ENCODE measurements at places on chromosomes 4 and X.

DNA sequence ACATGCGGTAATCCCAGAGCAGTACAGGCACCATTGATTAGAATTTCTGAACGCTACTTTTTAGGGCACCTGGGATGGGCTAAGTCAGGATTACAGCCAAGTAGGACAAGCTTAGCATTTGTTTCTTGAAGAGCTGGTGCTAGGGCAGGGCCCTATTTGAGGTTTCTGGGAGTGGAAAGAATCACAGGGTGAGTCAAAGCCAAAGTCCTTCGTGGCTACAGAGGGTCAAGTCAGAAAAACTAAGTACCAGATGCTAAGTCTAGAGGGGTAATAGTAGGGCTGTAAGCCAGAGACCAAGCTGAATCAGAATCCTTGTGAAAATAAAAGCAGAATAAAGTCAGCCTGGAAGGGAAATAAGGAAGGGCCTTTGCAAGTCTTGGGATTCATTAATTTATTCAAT is 448.6 kb downstream of the ZIC3 start:
- DNase-seq = no peak

GRCh38 chrX:109839694-109840567 is 106.9 kb upstream of the ACSL4 start:
- no peak for DNase-seq

DNA sequence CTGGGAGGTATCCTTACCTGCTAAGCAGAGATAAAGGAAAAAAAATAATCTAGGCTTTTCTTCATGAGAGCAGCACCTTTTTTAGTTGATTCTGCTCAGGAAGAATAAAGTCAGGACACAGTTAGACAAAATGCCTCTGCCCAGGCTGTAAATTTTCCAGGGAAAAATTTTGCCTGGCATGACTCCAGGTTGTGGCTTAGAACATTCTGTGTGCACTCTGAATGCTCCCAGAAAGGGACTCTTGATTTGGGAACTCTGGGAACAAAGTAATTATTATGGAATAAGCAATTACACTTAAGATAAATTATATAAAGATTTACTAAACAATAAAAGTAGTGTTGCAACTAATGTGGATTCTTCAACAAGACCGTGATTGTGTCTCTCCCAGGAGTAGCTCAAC is 826.2 kb upstream of the TENM3 start:
- no peak for DNase-seq

GRCh38 chrX:80876877-80877276 is 67.2 kb upstream of the BRWD3 start:
- DNase-seq = no peak

- DNase-seq = no peak
Observed at GRCh38 chr4:124060261-124060918, 652.1 kb downstream of the ANKRD50 start.

DNA sequence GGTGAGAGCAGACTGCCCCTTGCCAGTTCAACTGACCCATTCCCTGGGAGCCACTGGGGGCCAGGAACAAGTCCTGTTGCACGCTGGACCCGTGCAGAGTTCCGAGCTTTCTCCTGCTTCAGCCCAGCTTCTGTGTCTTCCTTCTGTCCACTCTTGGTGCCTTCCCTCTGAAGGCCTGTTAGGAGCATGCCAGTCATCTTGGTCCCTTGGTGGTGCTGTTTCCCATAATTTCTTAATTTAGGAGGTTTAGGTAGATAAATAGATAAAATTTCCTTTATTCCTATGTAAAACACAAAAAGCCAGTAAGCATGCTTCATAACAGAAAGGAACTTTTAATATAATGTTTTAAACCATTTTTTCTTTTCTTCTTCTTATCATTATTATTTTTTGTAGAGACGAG is 672.7 kb downstream of the CCSER1 start:
- DNase-seq = no peak

DNA sequence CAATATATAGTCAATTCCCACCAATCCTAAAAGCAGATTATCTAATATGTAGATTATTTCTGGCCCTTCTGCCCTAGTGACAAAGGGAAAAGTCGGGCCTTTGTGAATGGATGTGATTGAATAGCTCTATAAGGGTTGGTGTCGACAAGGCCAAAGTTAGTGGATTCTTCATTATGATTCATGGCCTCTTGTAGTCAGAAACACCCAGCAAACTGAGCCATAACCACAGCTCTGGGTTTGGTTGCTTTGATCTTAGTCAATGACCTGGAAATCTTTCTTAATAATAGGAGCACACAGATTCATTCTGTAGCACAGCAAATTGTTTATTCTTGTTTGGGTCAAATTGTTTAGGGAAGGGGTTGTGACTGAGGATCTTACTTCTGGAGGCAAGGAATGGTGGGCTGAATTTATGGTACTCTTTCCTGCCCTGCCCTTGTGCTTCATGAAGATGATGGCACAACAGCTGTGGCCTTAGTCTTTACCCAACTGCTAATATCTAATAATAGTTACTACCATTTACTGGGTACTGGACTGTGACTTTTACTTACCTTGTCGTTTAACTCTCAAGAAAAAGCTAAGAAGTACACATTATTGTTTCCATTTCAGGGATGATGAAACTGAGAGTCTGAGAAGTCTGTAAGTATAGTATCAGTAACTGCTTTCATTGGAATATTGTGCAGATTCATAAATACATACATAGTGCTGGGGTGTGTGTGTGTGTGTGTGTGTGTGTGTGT is 74.0 kb downstream of the AFF2 start:
- DNase-seq = no peak

- no peak for DNase-seq
Observed at GRCh38 chr4:81546777-81547176, 75.1 kb upstream of the RASGEF1B start.

Measured in activated T-cell treated with anti-CD3 and anti-CD28 coated beads, Interleukin-2, amount 50 U/mL, for 72 hours (primary cell).